CD4-positive, alpha-beta T cell treated with Interleukin-17A for 1 hour (primary cell): ENCODE measurements at places on chromosomes 5 and 9.

DNA sequence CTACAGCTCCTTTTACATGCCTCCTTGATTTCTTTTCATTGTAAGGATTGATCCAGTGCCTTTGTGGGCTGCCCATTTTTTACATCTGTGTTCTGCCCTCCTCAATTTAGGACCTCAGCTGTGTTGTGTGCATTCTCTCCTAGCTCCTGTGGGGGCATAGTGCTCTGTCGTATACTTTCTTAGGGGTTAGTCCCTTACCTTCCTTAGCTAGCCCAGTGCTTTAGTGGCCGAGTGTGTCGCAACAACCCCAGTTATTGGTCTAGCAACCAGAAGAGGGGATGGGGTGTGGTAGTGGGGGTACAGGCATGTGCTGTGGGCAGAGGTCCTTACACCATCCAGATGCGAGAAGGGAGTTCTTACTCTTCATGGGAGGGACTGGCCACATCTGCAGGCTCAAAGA is 12.1 kb downstream of the MTRR start:
- no peak for DNase-seq

GRCh38 chr5:171310212-171310818 is 1.3 kb downstream of the TLX3 start:
- DNase-seq: no peak

DNA sequence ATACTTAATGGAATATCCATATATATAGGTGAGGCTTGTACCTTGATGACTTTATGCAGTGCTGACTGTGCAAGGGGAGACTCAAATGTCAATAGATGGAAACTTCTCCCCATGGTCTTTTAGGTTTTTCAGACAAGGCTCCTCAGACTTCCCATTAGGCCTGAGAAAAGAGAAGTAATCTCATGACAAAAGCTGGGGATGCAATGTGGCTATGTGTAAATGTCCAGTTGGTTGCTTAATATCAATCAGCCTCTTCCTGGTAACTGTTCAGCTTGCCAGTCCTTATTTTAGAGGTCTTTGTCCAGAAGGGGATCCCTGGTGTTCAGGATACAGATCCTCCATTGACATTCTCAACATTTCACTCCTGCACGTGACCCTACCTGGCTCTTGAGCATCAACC is 621.1 kb upstream of the CDH18 start:
- DNase-seq: no peak

DNA sequence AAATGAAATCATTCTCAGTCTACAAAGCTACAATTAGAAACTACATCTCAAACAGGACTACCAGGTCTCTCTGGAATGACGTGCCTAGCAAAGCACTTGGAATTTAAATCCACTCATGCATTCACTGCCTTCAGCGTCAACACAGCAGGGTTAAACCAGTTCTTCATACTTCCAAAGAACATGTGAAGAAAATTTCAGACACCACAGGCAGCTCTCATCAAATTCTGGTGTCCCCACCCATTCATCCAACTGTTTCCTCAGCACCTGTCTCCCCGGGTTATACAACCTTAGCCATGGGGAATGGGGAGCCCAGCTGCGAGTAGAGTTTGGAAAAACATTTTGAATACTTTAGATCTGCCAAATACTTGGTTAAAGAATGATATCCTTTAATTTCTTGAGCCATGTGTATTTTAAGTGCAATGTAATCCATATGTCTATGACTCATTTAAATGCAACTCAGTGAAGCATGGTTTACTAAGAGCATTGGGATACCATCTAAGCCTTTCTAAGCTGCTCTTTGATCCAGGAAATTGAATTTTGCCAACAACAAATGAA is 17.5 kb downstream of the ADAM19 start:
- DNase-seq: no peak

GRCh38 chr5:153617190-153617589 is 126.7 kb downstream of the GRIA1 start:
- DNase-seq: no peak

DNA sequence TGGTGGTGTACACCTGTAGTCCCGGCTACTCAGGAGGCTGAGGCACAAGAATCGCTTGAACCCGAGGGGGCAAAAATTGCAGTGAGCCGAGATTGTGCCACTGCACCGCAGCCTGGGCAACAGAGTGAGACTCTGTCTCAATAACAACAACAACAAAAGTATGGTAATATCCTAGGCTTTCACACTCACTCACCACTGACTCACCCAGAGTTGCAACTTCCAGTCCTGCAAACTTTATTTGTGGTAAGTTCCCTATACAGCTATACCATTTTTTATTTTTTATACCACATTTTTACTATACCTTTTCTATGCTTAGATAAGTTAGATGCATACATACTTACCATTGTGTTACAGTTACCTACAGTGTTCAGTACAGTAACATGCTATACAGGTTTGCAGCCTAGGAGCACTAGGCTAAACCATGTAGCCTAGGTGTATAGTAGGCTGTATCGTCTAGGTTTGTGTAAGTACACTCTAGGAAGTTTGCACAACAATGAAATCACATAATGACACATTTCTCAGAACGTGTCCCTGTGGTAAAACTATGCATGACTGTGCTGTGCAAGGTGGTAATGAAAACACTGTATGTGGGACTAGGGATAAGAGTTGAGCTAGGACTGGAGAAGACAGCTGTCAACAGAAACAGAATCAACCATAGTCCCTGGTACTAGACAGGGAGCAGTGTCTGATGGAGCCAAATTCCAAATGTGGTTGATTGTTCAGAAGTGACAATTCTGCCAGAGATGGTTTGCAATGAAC is 109.5 kb upstream of the RAD23B start:
- no peak for DNase-seq

DNA sequence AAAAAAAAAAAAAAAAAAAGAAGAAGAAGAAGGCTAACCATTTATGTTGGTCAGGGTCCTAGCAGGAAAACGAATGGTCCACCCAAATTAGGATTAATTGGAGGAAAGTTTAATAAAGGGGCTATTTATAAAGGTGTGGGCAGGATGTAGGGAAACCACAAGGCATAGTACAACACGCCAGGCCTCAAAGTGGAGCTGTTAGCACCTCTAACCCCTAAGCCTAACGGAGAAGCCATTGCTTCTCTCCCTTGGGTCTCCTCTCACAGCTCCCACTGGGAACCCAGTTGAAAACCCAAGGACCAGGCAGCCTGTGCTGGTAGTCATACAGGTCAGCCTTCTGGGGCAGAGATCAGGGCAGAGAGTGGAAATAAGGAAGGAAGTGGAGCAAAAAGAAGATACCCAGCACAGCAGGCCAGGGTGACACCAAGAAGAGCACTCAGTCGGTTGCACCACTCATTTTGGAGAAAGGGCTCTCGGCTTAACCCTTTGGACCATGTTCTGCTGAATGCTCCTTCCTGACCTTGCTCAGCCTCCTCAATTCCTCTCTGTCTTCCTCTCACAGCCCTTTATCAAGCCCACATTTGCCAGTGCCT is 8.8 kb upstream of the GLIPR2 start:
- peak; percentile 29 for DNase-seq

DNA sequence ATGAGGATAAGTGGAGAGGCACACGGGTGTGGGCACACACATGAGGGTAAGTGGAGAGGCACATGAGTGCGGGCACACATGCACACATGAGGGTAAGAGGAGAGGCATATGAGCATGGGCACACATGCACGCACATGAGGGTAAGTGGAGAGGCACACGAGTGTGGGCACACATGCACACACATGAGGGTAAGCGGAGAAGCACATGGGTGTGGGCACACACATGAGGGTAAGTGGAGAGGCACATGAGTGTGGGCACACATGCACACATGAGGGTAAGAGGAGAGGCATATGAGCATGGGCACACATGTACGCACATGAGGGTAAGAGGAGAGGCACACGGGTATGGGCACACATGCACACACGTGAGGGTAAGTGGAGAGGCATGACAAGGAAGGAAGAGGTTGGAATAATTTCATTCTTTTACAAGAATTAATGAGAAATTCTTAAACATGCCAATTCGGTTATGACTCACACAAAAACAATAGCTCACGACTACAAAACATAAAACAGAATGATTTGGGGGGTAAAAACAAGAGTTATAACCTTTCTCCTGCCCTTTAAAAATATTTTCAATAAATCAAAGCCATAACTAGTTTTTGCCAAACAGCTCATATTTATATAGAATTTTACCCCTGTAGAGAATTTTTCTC is 67.5 kb downstream of the APBA1 start:
- DNase-seq: no peak

DNA sequence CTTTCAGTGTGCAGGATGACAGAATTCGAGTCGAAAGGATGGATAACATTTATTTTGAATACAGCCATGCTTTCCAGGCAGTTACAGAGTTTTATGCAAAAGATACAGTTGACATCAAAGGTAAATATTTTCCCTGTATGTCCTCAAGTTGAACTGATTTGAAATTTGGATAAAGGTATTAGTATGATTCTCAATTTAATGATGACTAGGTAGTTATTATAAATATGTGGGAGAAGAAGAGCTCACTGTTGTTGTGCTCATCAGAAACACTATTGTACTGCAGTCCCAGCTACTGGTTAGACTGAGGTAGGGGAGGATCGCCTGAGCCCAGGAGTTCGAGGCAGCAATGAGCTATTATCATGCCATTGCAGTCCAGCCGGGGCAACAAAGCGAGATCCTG is 70.7 kb upstream of the DHFR start:
- no peak for DNase-seq

DNA sequence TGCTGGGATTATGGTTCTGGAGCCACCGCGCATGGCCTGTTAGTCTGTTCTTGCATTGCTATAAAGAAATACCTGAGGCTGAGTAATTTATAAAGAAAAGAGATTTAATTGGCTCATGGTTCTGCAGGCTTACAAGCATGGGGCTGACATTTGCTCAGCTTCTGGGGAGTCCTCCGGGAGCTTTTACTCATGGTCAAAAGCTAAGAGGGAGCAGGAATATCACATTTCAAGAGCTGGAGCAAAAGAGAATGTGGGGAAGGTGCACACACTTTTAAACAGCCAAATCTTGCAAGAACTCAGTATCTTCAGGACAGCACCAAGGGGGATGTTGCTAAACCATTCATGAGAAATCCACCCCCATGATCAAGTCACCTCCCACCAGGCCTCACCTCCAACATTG is 12.1 kb downstream of the JAK2 start:
- DNase-seq: no peak

GRCh38 chr5:43075319-43076293 is 35.5 kb upstream of the ANXA2R start:
- DNase-seq: no peak

GRCh38 chr5:155903791-155904190 is 423.2 kb upstream of the SGCD start:
- no peak for DNase-seq

DNA sequence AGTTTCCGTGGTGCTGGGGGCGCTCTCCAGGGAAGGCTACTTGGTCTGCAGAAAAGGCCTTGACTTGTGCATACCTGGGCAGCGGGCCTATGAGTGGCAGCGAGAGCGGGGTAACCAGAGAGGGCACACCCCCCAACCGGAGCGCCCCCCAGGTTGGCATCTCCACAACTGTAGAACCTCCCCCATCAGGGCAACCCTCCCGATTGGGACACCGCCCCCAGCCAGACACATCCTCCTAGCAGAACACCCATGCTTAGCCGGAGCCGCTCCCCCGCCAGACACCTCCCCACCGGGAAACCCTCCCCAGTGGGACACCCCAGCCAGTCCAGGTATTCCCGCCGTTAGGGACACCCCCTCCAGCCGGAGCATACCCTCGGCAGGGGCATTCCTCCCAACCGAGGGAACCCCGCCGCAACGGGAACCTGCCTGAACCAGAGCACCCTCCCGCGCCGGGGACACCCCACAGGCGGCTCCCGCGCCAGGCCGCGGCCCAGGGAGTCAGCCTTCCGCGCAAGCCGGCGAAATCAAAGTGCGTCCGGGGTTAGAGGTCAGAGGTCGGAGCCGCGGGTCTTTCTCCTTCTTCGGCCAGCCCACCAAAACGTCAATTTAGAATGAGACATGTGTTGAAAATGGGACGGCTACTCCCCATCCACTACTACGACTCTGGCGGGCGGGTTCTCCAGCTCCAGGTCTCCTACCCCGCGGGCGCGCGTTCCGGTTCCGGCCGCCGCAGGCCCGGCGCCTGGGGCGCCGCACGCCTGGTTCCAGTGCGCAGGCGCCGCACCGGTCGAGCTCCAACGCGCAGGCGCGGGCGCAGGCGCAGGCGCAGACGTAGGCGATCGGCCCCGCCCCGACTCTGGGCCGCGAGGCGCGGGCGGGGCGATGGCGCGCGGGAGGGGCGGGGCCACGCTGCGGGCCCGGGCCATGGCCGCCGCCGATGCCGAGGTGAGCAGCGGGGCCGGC is at the start of gene EHMT1:
Gene EHMT1 (plus strand): TSS at position 901 of the 963 bp plus-strand sequence. CDS start 24 bp downstream, at position 925.
- DNase-seq: peak; percentile 90

DNA sequence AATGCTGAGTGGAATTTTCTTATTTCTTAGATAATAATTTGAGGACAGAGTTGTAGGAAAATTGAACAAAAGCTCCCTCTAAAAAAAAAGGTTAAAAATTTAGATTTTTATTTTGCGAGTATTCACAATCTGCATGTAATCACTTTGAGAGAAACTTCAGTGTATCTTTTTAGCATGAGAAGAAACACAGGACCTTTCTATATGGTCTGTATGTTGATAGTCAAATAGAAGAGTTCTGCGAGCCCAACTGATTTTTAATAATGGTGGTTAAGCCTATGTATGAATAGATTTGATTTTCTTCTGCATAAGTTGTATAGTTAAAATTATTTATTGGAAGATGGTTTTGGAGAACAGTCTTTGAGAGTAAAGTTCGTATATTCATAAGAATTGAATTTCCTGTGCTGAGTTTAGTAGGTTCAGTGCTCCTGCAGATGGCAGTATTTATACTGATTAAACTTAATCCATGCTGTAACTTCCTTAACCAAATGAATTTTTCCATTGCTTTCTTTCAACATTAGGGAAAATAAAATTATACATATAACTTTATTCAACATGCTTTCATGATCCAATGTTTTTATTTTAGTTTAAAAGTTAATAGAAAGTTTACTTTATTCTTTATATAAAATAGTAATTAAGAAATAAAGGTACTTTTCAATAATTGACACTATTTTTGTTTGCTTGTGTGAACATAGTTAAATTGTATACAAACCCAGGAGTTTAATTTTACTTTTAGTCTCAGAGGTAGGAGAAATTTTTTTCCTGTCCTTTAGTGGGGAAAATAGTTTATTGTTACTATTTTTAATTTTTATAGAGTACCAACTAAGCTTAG is 19.6 kb downstream of the TCERG1 start:
- DNase-seq: no peak

DNA sequence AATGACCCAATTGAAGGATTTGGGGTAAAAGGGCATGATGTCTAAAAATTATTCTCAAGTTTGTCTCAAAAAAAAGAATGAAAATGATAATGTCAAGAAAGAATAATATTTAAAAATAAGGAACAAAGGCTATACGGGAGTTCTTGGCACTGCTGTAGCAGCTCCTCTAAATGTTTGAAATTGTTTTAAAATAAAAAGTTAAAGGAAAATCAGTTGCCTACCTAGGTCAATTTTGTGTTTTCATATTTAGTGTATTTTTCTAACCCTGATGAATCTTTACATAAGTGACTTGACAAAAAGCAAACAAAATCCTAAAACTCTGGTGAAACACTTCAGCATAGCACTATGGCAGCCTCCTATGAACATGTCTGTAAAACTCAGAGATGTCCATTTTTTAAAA is 56.4 kb downstream of the ALDH1A1 start:
- no peak for DNase-seq

DNA sequence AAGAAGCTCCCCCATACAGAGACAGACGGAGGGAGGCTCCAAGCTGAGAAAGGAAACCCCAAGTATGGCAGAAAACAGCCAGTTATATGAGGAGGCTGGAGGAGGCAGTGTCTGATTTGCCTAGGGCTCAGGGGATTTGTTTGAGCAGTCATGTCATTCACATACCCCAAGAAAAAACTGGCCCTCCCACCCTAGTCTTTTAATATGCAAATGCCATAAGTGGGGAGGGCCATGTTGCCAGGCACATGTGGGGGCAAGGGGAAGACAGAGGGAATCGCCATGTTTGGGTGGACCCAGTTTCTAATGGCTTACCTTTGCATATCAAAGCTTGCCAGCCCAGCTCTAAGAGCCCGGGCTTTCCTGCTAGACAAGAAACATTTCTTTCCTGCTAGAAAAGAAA is 1163.8 kb downstream of the TAF11L14 start:
- no peak for DNase-seq
